ENCODE measurements at places on chromosomes 6 and 20.
A peak's percentile ranks its signal among the peaks of the same experiment; 100 is the strongest.

DNA sequence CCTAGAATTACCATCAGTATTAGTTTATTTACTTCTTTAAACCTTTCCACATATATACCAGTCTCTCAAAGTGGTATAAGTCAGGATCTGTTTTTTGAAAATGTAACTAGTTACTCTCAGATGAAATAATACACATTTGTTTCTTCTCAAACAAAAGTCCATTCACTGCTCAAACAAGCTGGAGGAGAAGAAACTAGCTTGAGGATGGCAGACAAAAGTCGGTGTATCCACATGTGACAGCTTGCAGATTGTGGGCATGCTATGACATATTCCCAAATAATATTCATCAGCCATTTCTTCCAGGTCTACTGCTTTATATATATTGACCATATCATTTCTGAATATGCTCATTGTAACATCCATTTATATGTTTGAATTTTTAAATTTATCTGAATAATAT, 197.4 kb upstream of the KCNQ5 start:
- no peak for DNase-seq

- no peak for DNase-seq
Observed at GRCh38 chr6:129776542-129777330, 66.8 kb upstream of the ARHGAP18 start.

DNA sequence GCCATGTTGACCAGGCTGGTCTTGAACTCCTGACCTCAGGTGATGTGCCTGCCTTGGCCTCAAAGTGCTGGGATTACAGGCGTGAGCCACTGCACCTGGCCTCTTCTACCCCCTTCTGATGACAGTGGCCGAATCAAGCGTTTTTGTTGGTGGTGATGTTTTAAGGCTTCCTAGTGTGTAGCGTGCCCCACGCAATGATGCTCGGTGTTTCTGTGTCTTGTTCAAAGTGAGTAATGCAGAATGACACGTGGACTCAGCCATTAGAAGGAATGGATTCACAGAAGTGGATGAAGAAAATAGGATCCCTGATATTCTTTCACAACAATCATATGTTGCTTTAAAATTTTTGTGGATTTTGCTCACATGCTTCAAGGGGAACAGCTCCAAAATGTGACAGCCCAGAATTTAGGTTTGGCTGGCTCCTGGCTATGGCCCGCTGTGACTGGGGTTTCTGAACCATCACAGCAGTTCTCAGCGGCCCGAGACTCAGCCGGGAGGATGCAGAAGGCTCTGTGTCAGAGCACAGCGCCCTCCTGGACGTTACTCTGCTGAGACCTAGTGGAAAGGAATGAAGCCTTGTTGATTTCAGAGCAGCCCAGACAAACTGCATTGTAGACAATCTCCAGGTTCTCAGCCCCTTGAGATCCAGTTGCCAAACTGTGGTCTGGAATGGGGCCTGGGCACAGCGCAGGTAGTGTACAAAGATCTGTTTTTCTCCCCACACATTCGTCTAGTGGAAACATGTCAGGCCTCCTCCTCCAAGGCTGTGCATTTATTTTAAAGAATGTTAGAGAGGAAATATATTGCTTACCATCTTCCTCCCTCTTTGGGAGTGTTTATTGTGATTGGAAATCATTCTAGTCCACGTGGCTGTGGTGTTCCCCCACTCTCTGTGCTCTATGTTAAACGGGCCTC, 57.6 kb upstream of the TIAM2 start:
- DNase-seq: no peak

GRCh38 chr6:21653905-21654304, 60.4 kb downstream of the SOX4 start:
- DNase-seq: no peak

GRCh38 chr6:12343122-12343439, 52.9 kb downstream of the EDN1 start:
- no peak for DNase-seq

DNA sequence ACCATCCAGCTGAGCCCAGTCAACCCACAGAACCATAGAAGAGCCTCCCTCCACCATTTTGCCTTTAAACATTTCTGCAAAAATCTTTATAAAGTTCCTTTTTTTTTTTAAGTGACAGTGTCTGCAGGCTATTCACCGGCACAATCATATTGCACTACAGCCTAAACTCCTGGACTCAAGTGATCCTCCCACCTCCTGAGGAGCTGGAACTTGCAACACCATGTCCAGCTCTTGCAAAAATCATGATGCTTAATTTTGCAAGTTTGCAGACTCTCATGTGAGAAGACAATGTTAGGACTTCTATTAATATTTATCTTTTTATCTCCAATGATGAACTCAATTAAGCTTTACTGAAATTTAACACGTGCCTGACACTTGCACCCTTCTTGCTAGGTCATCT, 88.8 kb downstream of the INSM1 start:
- DNase-seq: no peak

DNA sequence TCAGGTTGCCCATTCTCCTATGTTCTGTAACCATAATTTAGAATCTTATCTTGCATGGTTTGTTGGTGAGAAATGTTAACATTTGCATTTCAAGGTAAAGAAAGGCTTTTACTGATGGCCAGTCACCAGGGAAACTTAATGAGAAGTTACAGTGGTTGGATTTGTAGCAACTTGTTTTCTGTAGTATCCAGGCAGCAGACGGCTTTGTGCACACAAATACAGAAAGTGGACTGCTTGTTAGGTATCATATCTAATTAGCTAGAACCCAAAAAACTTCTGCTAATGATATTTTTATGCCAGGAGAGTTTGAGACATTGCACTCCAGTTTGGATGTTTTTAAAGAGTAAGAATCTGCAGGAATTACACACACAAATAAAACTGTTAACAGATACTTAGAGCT, 578.0 kb downstream of the DOK5 start:
- DNase-seq: no peak

DNA sequence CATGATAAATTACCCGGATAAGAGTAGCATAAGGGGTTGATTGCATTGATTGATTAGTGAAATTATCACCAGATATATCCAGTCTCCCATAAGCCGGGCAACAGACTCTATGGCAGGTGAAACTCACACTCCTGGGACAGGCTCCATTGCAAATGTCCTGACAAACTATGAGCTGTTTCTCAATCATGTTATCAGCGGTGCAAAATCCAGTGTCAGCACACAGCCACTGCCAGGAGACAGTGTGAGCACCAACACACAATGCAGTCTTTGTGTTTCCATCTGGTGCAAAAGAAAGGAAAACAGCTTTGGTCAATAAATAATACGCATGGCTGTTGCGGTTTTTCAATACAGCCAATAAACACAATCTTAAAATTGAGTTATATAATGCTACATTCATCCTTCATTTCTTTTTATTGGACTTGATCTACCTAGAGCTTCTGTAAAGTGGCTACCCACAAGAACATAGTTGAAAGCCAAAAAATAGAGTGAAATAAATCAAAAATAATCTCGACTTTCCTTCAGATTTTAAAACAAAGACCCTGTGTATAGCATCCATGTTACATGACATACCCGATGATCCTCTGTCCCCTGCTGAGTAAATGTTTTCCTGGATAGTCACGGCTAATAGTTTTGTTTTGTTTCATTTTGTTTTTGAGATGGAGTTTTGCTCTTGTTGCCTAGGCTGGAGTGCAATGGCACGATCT, 64.3 kb upstream of the AFDN start:
- no peak for DNase-seq

GRCh38 chr6:110015206-110015605, 37.1 kb downstream of the GPR6 start:
- no peak for DNase-seq

DNA sequence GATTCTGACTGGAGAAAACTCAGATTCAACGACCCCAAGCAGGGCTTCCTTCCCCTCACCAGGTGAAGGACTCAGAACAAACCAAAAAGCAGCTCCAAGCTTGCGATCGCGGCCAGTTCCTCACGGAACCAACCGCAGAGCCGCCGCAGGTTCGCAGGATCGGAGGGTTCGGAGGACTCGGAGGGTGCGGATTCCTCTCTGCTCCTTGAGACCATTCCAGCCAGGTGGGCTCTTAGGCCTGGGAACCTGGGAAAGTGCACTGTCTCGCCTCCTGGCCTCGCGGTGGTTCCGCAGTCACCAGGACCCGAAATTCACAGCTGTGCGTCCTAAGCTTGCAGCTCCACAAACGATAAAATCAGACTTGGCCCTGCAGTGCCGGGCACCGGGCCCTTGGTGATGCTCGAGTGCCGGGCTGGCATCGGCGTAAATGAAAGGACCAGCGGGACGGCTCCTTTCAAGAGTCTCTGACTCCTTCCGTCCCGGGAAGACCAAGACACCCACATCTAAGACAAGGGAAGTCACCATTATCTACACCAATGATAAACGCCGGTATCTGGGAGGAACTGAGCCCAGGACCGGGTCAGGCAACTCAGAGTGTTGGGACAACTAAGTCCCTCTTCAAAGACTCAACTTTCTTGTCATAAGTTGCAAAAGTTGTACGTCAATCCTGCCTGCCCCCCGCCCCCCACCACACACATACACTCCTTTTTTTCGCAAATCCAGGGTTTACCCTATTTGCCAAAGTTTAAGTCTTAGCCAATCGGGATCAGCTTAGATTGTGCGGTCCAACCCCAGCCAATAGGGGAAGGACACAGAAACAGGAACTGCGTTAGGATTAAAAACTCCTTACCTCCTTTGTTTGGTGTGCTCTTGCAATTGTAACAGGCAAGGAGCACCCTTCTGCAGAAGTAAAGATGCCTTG, 69.8 kb upstream of the PRSS16 start:
- DNase-seq: peak; percentile 78

DNA sequence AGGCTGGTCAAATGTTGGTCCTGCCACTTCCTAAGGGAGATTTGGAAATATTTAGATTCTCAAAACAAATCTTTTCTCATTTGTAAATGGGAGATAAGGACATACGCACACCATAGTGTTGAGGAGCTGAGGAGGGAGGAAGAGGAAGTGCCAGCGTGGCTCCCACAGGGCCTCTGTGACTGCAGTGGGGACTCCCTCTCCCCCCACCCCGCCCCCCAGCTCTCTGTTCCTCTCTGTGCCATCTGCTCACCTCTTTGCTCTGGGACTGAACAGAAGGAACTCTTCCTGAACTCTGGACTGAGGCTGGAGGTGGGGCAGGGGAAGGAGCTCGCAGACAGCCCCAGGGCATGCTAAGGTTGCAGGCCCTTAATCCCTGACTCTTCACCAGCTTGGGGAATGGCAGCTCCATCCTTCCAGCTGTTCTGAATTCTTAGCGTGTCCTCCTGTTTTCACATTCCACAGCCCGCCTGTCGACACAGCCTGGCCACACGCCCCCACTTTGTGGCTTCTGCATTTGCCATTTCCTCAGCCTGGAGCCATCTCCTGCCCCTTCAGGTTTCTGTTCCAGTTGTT, 11.4 kb downstream of the DDX27 start:
- no peak for DNase-seq

- DNase-seq: no peak
Observed at GRCh38 chr6:113277111-113277510, 580.0 kb upstream of the MARCKS start.

GRCh38 chr6:134689177-134689576, 260.7 kb downstream of the ALDH8A1 start:
- DNase-seq: no peak

GRCh38 chr20:47704746-47705496, 80.4 kb downstream of the SULF2 start:
- no peak for DNase-seq

GRCh38 chr6:64838726-64839125, 868.3 kb downstream of the EYS start:
- no peak for DNase-seq

- no peak for DNase-seq
Observed at GRCh38 chr6:8990075-8990474, 554.7 kb upstream of the SLC35B3 start.

DNA sequence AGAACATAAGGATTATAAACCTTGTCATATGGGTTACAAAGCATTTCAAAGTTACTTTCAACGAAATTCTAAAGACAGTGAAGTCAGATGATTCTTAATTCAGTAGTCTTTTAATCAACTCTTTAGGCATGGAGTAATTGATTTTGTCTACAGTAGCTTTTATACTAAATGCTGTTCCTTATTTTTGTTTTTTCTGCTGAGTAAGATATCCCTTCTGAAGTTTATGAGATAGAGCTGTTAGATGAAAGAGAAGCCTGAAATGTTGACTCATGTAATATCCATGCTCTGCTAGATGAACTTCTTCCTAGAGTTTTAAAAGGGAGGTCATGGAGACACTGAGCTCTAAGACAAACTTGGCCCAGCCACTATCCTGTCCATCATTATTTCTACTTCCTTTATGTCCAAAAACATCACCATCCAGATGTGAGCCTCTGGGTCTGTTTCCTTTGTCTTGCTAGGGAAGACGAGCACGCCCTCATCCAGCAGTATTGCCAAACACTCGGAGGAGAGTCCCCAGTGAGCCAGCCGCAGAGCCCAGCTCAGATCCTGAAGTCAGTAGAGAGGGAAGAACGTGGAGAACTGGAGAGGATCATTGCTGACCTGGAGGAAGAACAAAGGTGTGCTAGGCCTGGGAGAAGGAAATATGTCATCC, 550.3 kb downstream of the UTRN start:
- no peak for DNase-seq

GRCh38 chr6:163310096-163310972, 104.2 kb upstream of the QKI start:
- no peak for DNase-seq

GRCh38 chr6:21214738-21215448, 378.7 kb upstream of the SOX4 start:
- no peak for DNase-seq

GRCh38 chr6:135481783-135482369, 15.7 kb downstream of the AHI1 start:
- no peak for DNase-seq

DNA sequence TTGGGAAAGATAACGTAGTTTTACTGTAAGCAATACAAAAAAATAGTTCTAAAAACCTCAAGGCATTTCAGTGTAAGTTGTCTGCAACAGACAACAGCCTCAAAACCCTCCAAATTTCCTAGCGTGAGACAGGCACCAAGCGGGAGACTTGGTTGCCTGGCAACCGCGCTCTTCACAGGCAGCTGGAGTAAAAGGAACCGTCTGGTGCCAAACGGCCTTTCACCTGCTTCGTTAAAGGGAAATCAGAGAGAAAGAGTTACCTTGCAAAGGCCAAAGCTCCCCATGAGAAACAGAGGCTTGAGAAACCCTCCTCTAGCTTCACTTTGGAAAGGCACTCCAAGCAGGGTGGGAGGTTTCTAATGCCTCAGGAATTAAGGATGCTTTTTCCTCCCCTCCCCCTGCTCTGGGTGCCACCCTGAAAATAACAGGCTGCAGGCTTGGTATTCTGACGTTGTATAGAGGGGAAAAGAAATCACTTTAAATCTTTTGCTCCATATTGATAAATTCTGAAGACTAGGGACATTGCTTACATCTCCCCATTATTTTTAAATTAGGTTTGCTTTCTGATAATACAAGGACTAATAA, 129.7 kb upstream of the UFL1 start:
- peak; percentile 25 for DNase-seq

GRCh38 chr6:25007269-25007699, 71.5 kb upstream of the RIPOR2 start:
- no peak for DNase-seq

GRCh38 chr20:58138395-58138794, 90.1 kb downstream of the ANKRD60 start:
- no peak for DNase-seq

- no peak for DNase-seq
Observed at GRCh38 chr20:49054056-49054643, 8.0 kb downstream of the CSE1L start.
